ENCODE measurements at places on chromosomes 2 and 18. TPM values are rescaled to one million over a fixed set of nuclear protein-coding genes. Genes with fewer than 3 reads are reported as not detected.

The CLK1 gene
- total RNA-seq, result 117 TPM

DNA sequence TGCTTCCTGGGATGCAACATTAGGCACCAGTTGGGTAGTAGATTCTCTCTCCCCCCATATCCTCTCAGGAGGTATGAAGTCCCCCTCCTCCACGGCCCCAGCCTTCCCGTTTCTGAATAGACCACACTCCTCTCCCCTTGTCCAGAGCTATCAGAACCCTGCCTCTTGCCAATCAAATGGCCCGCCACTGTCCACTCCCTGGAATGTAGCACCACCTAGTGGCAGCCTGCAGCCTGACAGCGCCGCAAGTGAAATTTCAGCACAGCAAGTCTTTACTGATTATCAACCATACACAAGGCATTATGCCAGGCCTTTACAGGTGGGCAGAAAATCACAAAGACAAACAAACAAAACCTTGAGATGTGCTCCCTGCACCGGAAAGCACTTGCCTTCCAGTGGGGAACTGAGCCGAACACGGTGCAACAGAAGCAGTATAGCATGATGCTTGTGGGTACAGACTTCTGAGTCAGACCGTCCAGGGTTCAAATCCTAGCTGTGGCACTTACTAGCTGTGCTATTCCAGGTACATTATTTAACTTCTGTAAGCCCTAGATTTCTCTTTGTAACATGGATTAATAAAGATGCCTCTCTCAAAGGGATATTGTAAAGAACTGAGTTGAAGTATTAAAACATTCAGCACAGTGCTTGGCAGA, 174.0 kb downstream of the SMAD2 start:
- H3K36me3 ChIP-seq, result no peaks in the 10 kb centered on the region
- no peak overlapping the region for H3K27ac ChIP-seq
- no peak overlapping the region for H3K4me3 ChIP-seq
- DNase-seq, result peak; percentile 81

- H3K4me3 ChIP-seq, result no peak overlapping the region
- H3K4me1 ChIP-seq, result no peaks in the 10 kb centered on the region
- H3K27me3 ChIP-seq, result no peaks in the 10 kb centered on the region
- no peak overlapping the region for H3K27ac ChIP-seq
- no peaks in the 10 kb centered on the region for H3K36me3 ChIP-seq
Observed at GRCh38 chr18:72613534-72613930, 69.4 kb upstream of the CBLN2 start.

- no peak overlapping the region for H3K4me3 ChIP-seq
- H3K36me3 ChIP-seq, result no peaks in the 10 kb centered on the region
- DNase-seq, result no peak
- H3K27ac ChIP-seq, result no peak overlapping the region
- H3K27me3 ChIP-seq, result no peaks in the 10 kb centered on the region
Observed at GRCh38 chr2:167784084-167784425, 463.3 kb downstream of the STK39 start.

- H3K27ac ChIP-seq, result no peak overlapping the region
- no peaks in the 10 kb centered on the region for H3K27me3 ChIP-seq
- no peak for DNase-seq
- no peaks in the 10 kb centered on the region for H3K36me3 ChIP-seq
- H3K4me3 ChIP-seq, result no peak overlapping the region
- no peaks in the 10 kb centered on the region for H3K4me1 ChIP-seq
Observed at GRCh38 chr2:109674894-109675534, 60.9 kb downstream of the SOWAHC start.

The FOXD4L1 gene
- total RNA-seq, result 0.19 TPM

The HRH4 gene
- 0.37 TPM for total RNA-seq

DNA sequence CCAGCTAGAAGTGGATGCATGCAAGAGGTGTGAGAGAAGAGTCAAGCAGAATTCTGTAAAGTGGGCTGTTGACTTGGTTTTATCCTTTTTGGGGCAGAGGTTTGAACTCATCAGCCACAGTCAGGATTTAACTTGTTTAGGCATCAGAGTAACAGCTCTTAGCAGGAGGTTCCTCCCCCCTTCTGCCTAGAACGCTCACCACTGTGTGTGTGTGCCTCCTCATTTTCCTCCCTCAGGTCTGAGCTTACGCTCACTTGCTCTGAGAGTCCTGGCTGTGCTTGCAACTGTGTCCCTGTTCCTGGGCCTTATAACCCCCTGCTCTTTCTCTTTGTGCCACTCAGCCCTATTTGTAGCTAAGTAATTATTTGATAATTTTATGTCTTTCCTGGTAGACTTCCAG, 167.9 kb downstream of the TMEM182 start:
- no peaks in the 10 kb centered on the region for H3K36me3 ChIP-seq
- no peaks in the 10 kb centered on the region for H3K4me1 ChIP-seq
- H3K27me3 ChIP-seq, result no peaks in the 10 kb centered on the region
- no peak for DNase-seq
- H3K4me3 ChIP-seq, result no peak overlapping the region
- no peak overlapping the region for H3K27ac ChIP-seq

The RPRM gene
- 2.4 TPM for total RNA-seq

GRCh38 chr2:166167449-166167848, 39.6 kb upstream of the SCN1A start:
- no peak for DNase-seq
- H3K27me3 ChIP-seq, result no peaks in the 10 kb centered on the region
- H3K4me3 ChIP-seq, result no peak overlapping the region
- H3K4me1 ChIP-seq, result no peaks in the 10 kb centered on the region
- H3K36me3 ChIP-seq, result no peaks in the 10 kb centered on the region

DNA sequence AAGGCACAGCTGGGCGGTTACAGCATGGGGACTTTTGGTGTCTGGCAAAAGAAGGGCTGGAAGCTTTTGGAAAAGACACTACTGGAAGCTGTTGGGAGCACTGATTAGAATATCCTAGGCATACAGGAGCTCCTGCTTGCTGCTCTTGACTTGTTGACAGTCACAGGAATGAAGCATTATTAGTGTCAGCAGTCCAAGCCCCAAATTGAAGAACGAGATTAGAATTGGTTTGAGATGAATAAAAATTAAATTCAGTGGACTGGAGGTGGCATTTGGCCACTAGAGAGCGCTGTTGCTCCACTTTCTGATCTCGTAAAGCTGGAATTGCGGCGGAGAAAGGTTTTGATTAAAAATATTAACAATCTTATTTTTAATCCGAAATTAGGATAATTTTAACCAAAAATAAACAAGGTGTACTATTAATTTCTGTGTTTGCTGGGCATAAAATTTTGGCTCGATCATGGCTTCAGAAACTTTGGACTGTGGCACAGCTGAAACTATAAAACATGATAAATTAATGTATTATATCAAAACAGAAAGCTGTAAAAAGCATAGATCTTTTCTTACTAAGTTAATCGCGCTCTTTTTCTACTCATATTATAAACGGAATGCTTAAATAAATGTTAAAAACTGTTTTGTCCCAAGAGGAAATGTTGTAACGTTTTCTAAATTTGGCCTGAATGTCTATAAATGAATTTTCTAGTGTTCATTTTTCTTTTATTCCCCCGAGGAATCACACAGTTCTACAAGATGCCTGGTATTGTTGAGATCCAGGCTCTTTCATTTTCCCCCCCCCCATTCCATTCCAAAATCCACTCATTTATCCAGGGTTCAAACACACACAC, 2.4 kb upstream of the HOXD8 start:
- DNase-seq, result peak; percentile 91
- H3K27me3 ChIP-seq, result no peaks in the 10 kb centered on the region
- H3K36me3 ChIP-seq, result no peaks in the 10 kb centered on the region
- peak overlapping the region; percentile 98 for H3K27ac ChIP-seq
- H3K4me3 ChIP-seq, result no peak overlapping the region

DNA sequence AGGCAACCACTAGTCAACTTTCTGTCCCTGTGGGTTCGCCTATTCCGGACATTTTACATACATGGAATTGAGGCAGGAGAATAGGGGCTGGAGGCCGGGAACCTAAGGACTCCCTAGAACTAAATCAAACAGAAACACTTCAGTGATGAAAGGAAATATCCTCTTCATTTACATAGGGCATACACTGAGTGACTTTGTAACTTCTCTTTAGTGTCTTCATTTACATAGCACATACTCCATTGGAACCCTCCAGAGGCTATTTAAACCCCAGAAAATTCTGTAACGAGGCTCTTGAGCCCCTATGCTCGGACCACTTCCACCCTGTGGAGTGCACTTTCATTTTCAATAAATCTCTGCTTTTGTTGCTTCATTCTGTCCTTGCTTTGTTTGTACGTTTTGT, 56.5 kb downstream of the CCDC195 start:
- no peak for DNase-seq
- no peak overlapping the region for H3K27ac ChIP-seq
- H3K27me3 ChIP-seq, result no peaks in the 10 kb centered on the region
- no peak overlapping the region for H3K4me3 ChIP-seq

DNA sequence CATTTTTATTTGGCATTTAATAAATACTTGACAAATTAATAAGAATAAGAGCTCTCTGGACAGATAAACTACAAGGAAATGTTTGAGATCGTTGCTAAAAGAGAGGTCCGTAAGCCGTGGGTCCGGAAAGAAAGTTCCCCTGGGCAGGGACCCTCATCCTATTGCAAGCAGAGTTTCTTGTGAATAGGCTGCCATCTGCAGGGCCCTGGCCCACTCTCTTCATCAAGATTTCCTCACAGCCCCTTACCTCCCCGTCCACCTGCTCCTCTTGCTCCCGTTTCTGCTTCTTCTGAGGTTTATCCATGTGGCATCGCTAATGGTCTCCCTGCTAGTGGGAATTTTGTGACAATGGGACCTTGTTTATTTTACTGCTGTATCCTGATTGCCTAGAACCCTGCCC, 30.1 kb upstream of the MC5R start:
- H3K27ac ChIP-seq, result no peak overlapping the region
- DNase-seq, result no peak
- no peaks in the 10 kb centered on the region for H3K36me3 ChIP-seq

The PAX8 gene
- 4.7 TPM for total RNA-seq

GRCh38 chr2:18975506-18976167, 382.8 kb downstream of the OSR1 start:
- H3K27me3 ChIP-seq, result no peaks in the 10 kb centered on the region
- no peaks in the 10 kb centered on the region for H3K4me1 ChIP-seq
- H3K4me3 ChIP-seq, result no peak overlapping the region
- DNase-seq, result no peak

GRCh38 chr2:240449764-240450531, 14.5 kb downstream of the GPC1 start:
- peaks cover 29% of the 10 kb centered on the region for H3K4me1 ChIP-seq
- no peaks in the 10 kb centered on the region for H3K36me3 ChIP-seq
- no peak overlapping the region for H3K4me3 ChIP-seq
- H3K27ac ChIP-seq, result no peak overlapping the region

DNA sequence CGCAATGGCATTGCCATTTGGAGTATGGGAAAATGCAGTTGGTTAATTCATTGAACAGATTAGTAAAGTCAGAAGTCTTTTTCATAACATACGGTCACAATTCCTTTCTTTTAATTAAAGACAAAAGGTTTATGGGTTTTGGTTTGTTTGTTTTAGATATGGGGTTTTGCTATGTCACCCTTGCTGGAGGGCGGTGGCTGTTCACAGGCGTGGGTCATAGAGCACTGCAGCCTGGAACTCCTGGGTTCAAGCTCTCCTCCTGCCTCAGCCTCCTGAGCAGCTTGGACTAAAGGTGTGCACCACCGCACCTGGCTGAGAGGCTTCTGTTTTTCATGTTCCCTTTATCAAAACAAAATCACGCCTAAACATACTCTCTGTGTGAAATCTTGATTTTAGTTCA, 18.7 kb upstream of the ELAC1 start:
- H3K27me3 ChIP-seq, result no peaks in the 10 kb centered on the region
- no peak for DNase-seq
- H3K4me3 ChIP-seq, result no peak overlapping the region
- no peaks in the 10 kb centered on the region for H3K4me1 ChIP-seq
- H3K36me3 ChIP-seq, result no peaks in the 10 kb centered on the region

GRCh38 chr2:133674433-133675331, 106.4 kb upstream of the NCKAP5 start:
- peak overlapping the region; percentile 7 for H3K27ac ChIP-seq
- peaks cover 8% of the 10 kb centered on the region for H3K4me1 ChIP-seq

GRCh38 chr18:35005963-35006577, 35.1 kb upstream of the MAPRE2 start:
- no peaks in the 10 kb centered on the region for H3K27me3 ChIP-seq
- no peak overlapping the region for H3K27ac ChIP-seq
- no peaks in the 10 kb centered on the region for H3K36me3 ChIP-seq

DNA sequence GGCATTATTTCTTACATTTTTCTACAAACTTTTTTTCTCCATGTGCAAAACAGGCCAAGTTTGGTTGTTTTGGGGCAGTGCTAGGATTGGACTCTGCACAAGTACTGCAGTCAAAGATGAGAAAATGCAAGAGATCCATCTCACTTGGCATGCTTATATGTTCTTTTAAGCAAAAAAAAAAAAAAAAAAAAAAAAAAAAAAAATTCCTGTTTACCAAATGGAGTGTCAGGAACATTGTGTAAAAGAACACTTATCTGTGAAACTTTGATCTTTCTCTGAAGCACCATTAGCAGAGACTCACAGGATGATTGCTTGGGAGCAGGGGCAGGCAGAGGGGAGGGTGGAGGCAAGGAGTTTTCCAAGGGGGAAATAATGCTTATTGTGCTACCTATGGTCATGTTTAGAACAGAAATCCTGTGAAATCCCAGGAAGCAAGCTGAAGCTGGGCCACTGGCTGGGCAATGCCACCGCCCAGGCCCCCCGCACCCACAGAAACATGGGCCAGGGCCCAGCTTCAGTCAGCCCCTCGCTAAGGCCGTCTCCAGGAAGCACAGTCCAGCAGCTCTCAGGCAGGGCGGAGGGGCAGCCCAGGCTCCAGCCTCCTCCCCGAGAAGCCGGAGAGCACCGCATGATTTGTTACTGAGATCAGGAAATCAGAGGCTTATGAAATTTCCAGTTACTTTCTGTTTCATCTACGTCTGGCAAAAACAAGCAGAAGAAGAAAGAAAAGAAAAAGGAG, 229.4 kb downstream of the ZNF516 start:
- DNase-seq, result peak; percentile 64
- H3K36me3 ChIP-seq, result no peaks in the 10 kb centered on the region
- peak overlapping the region; percentile 9 for H3K4me3 ChIP-seq
- H3K4me1 ChIP-seq, result peaks cover 23% of the 10 kb centered on the region

The SPC25 gene
- total RNA-seq, result 3.7 TPM
